ENCODE measurements at places on chromosomes 13 and 19.
A peak's percentile ranks its signal among the peaks of the same experiment; 100 is the strongest.

GRCh38 chr13:82772816-82773215, 1109.5 kb downstream of the SLITRK1 start:
- DNase-seq, result no peak

DNA sequence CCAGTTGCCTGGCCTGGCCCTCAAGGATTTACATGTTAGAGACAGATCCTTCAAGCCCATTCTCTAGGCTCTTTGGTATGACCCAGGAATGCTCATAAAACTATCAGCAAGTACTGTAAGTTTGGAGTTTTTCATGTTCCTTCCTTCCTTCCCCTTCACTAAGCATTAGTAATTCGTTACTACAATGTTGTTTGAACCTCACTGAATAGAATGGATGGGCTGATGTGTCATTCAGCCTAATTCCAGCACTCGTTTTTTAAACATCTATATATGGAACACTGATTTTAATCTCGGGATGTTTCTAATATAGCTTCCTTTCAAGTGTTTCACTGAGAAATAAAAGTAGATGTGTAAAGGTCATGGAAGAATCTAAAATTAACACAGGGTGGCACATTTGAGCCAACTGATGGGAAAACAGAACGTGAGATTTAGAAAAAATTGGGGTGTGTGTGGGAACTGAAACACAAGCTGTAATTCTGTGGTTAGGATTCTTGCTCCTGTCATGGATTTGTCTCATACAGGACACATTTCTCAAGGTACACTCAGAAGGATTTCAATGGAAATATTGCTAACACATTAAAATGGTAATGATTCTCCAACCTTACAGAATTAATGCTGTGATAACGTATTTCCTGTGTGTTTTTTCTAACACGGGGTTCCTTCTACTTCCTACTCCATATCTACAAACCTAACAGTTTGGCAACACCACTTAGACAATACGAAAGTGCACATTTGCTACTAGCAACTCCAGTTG, 93.4 kb downstream of the FLT1 start:
- DNase-seq, result no peak

DNA sequence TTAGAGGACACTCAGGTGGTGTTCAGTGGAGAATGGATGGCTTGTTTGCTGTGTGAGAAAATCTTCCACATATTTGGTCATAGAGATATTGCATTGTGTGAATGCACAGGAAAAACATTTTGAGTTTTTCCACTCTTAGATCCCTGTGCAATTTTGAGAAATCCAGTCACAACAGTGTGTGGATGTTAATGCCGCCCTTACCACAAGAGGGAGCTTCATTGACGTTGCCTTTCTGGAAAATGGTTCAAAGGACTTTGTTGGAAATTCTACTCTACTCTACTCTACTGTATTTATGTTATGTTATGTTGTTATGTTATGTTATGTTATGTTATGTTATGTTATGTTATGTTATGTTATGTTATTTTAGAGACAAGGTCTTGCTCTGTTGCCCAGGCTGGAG, 13.4 kb downstream of the ZNF20 start:
- no peak for DNase-seq

DNA sequence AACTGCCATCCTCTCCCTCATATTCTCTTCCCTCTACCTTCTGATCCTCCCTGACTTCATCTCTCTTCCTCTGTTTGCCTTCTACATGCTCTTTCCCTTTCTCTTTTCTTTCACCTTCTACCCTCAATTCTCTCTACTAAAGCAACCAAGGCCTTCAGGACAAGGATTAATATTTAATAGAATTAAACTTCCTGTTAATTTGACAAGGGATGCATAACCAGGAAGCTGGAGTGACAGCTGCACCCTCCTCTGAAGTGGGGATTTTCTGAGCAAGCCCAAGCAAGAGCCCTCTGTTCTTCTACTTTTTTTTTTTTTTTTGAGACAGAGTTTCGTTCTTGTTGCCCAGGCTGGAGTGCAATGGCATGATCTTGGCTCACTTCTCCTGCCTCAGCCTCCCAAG, 63.4 kb upstream of the MED4 start:
- peak; percentile 43 for DNase-seq

GRCh38 chr13:106277484-106278154, 257.8 kb downstream of the EFNB2 start:
- no peak for DNase-seq

DNA sequence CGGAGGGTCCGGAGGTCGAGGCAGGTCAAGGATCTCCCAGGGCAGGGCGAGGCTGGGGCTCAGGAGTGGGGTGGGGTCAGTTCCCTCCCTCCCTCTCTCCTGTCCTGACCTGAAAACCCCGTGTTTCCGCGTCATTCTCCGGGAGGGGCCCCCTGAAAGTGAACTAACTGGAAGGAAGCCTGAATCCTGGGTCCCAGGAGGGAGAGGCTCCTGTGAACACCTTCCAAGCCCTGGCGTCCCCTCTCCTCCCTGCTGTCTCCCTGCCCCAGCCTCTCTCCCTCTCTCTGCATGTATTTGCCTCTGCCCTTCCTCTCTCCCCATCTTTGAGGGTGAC, 741 bp upstream of the CADM4 start:
- DNase-seq, result no peak

Measured in DMS 273 treated with DMSO at 0.1 percent for 48 hours (cell line).